Suppressor macrophage treated with lipopolysaccharide for 4 hours (primary cell): ENCODE measurements at places on chromosomes 11 and 22.

GRCh38 chr11:95435628-95436353 lies 204.8 kb upstream of the SESN3 start:
- no peak for DNase-seq

DNA sequence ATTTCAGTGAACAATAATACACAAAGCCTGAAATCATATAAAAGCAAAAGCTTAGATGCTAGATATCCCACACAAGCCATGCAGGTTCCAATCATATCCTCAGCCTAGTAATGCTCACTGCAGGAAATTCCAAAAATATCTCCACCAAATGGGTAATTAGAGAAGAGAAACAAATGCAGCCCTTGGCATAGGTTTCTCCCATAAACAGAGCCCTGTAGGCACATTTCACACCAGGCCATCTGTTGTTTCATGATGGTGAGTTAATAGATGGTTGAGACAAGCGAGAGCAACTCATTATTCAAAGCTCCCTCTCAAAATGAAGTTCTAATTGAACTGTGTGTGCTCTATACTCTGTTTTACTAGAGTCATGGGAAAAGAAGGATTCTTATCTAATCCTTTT lies 154.6 kb upstream of the TRPC6 start:
- no peak for DNase-seq

DNA sequence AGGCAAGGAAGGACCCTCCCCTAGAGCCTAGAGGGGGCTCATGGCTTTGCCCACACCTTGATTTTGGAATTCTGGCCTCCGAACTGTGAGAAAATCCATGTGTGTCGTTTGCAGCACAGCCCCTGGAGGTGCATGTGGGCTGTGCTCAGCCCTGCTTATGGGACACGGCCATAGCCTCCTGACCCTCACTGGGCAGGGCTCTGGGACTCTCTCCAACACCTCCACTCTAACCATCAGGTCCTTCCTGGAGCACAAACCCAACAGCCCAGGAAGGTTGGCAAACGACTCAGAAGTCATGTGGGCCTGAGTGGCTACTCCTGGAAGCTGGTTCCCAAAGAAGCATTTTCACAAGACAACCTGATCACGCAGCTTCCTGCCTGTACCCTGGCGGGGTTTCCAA lies 144.1 kb downstream of the CTTN start:
- no peak for DNase-seq

DNA sequence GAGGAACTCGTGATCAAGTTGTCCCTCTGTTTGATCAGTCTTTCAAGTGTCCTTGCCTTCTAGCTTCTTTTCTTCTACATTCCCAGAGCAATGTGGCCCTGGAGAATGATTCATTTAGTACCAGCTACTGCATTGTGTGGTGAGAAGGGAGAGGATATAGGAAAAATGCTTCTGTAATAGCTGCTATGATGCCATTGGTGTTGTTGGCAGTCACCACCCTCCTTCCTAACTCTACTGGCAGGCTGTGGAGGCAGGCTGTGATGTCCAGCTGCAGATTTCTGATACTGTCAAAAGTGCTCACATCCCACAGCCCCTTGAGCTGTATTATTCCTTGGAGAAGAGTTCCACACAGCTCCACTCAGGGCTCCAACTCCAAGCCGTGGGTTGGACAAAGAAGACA lies 52.8 kb downstream of the ENDOD1 start:
- no peak for DNase-seq

DNA sequence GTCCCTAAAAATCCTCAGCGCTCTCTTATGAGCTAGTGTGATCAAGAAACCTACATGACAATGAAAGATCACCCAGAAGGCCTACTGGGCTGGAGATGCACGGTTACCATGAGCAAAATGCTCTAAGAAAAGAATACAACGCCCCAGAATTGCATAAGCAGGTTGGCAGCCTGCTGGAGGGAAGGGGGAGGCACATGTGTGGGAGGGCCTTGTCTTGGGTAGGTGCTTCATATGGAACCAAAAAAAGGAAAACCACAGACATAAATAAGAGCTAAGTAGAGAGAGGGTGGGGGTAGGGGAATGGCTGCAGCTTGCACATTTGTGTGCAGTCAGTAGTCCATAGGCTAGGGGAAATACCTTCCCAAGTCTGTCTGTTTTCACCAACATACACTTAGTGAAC lies 2.8 kb downstream of the SIAE start:
- DNase-seq = peak; percentile 22

- DNase-seq = no peak
Observed at GRCh38 chr22:33811208-33811607, 109.1 kb downstream of the LARGE1 start.
